NCI-H526 treated with DMSO at 0.1 percent for 48 hours (cell line): ENCODE measurements at places on chromosomes 16 and 17.

GRCh38 chr16:84477661-84478060 is 26.8 kb downstream of the MEAK7 start:
- DNase-seq, result no peak

DNA sequence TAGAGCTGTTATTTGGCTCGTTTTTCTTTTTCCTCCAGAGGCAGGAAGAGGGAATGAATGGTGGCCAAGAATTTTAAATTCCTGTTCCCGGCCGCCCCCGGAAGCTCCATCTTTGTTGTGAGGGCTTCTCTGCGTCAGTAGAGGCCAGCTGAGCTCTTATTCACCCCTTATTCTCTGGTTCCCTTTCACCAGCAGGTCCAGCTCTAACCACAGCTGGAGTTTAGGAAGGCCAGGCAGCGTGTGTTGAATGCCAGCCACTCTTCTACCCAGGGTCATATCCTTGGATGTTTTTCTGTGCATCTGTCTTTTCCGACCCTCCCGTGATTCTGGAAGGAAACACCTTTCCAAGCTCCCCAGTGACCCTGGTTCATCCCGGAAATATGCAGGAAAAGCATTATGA is 570.5 kb downstream of the WWOX start:
- DNase-seq, result no peak

DNA sequence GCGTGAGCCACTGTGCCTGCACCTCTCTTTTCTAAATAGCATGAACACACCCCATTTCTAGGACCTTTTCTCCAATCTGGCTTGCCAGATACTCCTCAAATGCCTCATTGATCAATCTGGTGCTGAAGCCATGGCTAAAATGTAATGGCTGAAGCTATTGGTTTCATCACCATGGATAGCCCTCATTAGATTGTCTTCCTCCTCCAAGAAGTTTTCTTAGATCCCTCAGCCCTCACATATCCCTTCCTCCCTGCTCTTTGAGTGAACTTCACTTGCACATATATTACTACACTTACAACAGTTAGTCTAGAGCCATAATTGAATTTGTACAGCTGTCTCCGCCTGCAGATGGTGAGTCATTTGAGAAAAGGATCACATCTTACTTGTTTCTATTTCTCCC is 77.9 kb upstream of the TOX3 start:
- DNase-seq, result no peak

- no peak for DNase-seq
Measured at GRCh38 chr17:78915872-78916632, 9.1 kb downstream of the TIMP2 start.

- DNase-seq, result no peak
Measured at GRCh38 chr16:2663553-2664546, 18.5 kb upstream of the KCTD5 start.

- DNase-seq, result no peak
Measured at GRCh38 chr16:65453646-65454045, 331.8 kb upstream of the CDH11 start.

- no peak for DNase-seq
Measured at GRCh38 chr17:11178581-11178980, 62.4 kb upstream of the SHISA6 start.

- DNase-seq, result no peak
Measured at GRCh38 chr17:32523017-32523680, 36.4 kb downstream of the CDK5R1 start.

GRCh38 chr16:58487566-58488351 is 12.2 kb upstream of the NDRG4 start:
- DNase-seq, result peak; percentile 27

GRCh38 chr17:53234138-53234537 is 588.6 kb upstream of the KIF2B start:
- DNase-seq, result no peak

DNA sequence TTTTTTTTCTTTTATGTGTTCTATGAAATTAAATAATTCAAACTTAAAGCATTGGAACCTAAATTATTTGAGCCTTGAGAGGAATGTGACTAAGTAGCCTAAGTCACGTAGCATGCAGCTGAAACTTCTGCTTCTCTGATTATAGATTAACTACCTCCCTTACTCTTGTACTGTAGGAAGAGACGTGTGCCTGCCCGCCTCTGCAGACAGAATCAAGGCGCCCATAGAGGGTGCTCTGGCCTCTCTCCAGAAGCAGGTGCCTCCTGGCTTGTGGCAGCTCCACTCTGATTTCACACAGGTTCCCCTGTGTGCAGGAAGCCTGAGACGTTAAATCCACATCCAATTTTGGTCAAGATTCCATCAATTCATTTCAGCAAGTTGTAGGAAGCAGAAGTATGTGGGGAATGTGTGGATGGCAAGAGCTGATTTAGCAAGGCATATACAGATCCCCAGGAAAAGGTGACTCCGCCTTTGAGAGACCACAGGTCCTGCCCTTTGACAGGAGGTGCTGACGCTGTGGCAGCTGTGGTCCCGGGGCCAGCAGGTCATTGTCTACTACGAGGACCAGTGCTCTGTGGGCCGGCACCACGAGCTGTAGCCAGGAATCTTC is 1418.8 kb downstream of the CDH11 start:
- DNase-seq, result no peak

DNA sequence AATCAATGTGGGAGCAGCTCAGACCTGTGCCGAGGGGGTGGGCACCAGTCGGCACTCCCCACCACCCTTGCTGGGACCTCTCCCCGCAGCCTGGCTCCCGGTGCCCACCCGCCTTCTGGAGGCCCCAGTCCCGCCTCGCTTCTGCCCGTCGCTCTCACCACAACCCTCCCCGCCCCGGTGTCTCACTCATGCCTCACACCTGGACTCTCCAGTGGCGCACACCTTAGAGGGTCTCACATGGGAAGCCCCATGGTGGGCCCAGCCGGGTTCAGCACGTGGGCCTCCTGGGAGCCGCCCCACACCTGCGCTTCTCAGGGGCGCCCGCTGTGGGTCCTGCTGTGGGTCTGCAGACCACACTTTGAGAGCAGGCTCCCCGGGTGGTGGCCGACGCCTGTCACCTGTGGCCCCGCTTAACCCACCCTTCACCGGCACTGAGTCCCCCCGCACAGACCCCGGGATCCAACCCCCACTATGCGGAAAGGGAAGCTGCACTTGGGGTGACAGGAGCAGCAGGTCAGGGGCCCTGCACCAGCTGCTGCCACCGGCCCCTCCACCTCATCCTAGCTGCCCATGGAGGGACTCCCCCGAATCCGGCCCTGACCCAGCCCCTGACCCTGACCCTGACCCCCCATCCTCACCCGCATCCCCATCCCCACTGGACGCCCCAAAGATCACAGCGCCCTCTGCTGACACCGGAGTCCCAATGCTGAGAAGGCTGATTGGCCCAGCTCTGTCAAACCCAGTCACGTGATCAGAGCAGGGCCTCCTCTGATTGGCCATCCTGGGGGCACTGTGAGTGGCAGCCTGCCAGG is 27.4 kb upstream of the SLC38A10 start:
- no peak for DNase-seq

- no peak for DNase-seq
Measured at GRCh38 chr17:75244133-75244866, 17.1 kb downstream of the GGA3 start.

- DNase-seq, result no peak
Measured at GRCh38 chr16:10889855-10890254, 12.9 kb downstream of the CIITA start.

- DNase-seq, result no peak
Measured at GRCh38 chr16:60407606-60408005, 1628.6 kb downstream of the CDH8 start.

DNA sequence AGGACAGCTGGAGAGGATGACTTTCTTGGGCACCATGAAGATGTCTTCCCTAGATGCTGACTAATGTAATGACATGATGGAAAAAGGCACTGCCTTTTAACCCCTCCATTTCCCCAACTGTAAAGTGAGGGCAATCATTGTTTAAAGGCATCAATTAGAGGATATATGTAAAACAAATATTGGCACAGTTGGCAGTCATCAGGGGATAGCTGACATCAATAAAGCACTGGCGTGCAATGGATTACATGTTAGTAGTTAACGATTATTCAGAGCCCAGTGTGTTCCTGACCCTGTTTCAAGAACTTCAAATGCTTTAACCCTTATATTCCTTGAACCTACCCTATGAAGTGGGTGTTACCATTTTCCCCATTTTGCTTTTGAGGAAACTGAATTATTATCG is 100.7 kb downstream of the TMEM114 start:
- DNase-seq, result no peak

DNA sequence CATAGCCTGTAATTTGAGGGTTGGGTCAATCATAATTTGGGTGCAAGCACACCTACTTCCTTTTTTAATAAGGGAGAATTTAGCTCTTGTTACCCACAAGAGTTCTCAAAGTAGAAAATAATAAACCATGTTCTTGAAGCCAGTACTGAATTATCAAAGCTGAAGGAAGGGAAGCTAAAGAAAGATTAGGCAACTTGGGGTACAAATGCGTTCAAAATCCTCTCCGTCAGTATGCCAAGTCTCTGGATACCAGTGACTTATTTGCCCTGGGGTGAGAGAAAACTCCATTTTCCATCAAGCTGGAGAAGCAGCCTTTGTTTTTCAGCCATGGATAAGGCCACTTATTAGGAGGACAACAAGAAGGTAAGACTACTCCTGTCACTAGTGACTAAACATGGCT is 23.5 kb upstream of the DHRS13 start:
- DNase-seq, result no peak

GRCh38 chr16:19765860-19766553 is 47.9 kb downstream of the IQCK start:
- DNase-seq, result no peak

DNA sequence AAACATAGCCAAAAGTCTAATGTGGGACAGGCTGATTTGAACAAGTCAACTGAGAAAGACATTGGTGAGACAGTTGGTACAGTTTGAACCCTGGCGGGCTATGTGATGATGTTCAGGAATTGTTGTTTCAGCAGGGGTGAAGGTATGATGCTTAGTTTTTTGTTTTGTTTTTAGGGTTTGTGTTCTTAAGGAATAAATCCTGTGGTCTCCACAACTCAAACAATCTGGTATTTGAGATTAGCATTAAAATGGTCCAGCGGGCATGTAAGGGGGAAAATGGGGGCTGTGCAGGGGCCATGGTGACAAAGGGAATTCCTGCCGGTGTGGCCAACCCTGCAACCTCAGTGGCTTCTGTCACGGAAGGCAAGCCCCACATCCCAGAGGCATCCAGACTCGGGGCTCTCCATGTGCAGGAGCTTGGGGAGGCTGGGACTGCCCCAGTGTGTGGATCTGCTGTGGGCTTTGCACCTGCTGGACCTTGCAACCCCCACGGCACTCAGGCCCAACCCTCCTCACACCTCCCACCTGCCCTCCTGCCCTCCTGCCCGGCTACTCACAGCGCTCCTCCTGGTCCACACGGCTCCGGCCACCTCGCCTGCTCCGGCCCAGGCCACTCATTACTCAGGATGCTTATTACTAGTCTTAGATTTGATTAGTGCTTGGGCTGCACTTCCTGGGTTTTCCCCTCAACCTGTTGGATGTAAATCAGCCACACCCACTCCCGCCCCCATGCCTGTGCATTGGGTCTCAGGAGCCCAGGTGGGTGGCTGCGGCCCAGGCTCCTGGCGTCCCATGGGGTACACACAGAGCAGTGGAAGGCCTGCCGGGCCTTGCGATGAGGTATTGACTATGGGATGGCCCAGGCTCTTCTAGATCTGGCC is at the start of gene TNFRSF13B:
TSS of gene TNFRSF13B (minus strand) at position 661 of the 881 bp plus-strand sequence. CDS start at position 618, 43 bp downstream.
- DNase-seq, result no peak

GRCh38 chr16:53078765-53079485 is 24.1 kb downstream of the CHD9 start:
- no peak for DNase-seq

DNA sequence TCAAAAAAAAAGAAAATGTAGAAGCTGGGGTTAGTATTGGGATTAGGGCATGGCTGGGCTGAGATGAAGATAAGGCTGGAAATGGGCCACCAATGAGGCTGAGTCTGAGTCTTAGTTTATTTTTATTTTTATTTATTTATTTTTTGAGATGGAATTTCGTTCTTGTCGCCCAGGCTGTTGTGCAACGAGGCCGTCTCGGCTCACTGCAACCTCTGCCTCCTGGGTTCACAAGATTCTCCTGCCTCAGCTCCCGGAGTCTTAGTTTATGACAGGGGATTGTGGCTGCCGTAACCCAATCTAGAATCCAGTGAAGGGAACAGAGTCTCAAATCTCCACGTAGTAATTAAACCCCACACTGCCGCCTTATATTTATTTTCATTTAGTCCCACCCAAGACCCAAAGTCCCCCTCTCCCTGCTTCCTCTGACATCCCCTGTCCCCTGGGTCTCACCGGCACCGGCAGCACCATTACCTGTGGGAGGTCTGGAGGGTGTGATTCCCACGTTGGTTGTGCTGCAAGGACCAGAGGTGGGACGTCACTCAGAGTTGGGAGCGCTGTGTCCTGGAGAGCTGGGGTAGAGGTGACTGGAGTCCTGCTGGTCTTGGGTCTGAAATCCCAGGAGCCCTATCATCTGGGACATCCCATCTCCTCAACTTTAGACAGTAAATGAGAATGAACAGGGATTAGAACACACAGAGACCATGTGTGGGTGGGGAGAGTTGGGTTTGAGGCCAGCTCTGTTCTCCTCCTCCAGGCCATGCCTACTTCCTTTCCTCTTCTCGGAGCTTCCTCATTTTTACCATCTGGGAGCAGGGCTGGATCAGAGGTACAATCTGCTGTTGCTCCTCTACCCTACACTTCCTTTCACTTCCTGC is at the start of gene CLEC10A:
TSS of gene CLEC10A (minus strand) at position 671 of the 875 bp plus-strand sequence. CDS start 1,439 bp downstream, outside the sequence.
- DNase-seq, result no peak
